ENCODE measurements at places on chromosomes 7 and 10.

GRCh38 chr7:55071411-55072175 is 52.8 kb downstream of the EGFR start:
- no peak for DNase-seq

DNA sequence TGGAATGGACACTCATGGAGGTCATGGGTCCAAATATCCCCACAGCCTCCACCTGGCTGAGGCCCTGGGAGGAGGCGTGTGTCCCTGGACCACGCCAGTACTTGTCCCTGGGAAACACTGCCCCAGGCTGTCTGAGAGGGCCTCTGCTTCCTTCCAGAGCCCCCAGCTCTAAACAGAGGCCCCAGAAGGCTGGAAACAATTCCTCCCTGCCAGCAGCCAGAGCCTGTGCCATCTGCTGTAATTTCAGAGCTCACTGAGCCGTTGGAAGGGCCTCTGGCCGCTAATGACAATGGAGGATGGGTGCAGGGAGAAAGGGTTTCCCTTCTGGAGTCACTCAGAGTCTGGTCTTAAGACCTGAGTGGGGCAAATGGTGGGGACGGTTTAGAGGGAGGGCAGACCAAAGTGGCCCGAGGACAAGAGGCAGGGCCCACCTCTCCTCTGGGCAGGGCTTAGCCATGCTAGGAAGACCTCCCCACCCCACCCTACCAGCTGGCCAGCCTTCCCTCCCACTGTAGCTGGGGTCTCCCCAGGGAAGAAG is 7.1 kb downstream of the CHAT start:
- DNase-seq: no peak

DNA sequence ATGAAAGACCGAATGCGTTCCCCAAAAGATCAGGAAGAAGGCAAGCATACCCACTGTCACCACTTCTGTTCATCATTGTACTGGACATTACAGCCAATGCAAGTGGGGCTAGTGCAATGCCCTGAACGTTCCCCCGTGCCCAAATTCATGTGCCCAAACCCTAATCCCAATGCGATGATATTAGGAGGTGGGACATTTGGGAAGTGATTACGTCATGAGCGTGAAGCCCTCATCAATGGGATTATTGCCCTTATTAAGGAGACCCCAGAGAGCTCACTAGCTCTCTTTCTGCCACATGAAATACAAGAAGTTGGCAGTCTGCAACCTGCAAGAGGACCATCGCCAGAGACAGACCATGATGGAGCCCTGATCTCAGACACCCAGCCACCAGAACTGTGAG is 511.4 kb upstream of the TPK1 start:
- DNase-seq: no peak

- DNase-seq: no peak
Observed at GRCh38 chr7:20152511-20152910, 64.7 kb downstream of the MACC1 start.

DNA sequence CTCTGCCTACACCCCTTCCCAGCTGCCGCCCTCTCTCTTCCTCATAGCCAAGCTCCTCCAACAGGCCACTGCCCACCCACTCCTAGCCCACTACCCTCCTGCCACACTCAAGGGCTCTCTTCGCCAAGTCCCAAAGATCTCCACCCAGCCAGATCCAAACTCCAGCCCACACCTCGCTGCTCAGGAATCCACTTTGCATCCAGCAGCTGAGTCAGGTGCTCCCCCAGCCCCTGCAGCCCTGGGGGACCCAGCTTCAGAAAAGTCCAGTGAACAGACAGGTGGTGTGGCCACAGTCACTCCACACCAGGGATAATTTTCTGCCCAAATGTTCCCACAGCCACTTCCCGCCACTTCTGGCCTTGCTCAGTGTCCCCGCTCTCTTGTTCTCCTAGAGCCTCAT is 10.9 kb downstream of the OGDHL start:
- DNase-seq: no peak

GRCh38 chr7:157006205-157006747 is 4.2 kb downstream of the MNX1 start:
- no peak for DNase-seq

- DNase-seq: no peak
Observed at GRCh38 chr10:120883071-120883470, 31.9 kb downstream of the WDR11 start.

- DNase-seq: no peak
Observed at GRCh38 chr7:46259947-46260346, 338.9 kb upstream of the IGFBP3 start.

DNA sequence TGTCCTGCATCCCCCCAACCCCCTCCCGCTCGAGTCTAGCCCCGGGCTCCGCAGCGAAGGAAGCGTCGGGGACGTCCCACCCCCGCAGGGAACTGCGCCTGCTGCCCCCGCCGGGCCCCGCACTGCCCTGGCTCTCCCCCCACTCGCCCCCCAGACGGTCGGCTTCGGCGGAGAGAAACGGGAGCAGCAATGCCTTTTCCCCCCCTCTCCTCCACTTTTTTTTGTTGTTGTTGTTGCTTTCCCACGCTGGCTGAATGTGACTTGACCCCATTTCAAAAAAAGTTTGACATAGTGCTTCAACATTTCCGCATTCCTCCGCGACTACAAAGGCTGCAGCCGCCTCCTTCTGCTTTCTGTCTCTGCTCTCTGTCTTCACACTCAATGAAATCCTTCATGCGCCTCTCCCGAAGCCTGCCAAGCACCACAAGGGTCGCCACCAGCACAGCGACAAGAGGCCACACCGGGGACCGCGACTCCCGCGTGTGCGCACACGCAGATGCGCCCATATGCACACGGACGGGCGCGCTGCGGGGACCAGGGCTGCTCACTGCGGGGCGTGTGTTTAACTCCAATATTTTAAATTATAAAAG is 1.0 kb downstream of the CDK6 start:
- DNase-seq: peak; percentile 54

- DNase-seq: no peak
Observed at GRCh38 chr10:73910401-73910763, 550 bp upstream of the PLAU start.

DNA sequence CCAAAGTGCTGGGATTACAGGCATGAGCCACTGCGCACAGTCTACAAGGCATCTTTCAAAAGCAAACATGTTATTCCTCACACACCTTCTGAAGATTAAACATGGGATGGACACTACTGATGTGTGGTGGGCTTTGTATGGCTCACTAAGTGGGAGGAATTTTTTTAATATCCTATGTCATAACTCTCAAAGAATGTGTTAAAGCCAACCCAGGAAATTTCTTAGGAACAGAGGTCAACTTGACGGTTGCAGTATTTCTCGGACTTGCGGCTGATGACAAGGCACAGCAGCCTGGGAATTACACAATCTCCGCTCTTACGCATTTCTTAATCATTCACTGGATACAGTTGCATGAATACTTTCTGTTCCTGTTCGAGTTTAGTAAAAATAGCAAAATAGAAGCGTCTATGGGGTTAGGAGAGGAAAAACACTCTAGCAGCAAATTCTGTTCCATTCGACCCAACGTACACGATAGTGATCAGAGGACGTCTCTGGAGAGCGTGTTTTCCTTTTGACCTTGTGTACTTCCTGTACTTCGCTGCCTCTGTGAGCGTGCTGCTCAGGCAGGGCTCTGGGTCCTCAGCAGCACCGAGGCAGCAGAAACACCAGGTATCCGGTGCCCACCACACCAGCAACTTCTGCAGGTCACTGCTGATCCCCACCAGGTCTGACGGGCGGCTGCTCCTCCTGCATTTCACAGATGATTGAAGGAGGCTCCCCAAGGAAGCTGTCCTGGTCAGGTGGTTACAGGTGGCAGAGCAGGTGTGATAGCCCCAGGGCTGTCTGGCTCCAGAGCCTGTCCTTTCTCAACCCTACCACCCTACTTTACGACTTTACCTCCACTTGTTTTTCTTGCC is 26.4 kb upstream of the SRGN start:
- peak; percentile 42 for DNase-seq

DNA sequence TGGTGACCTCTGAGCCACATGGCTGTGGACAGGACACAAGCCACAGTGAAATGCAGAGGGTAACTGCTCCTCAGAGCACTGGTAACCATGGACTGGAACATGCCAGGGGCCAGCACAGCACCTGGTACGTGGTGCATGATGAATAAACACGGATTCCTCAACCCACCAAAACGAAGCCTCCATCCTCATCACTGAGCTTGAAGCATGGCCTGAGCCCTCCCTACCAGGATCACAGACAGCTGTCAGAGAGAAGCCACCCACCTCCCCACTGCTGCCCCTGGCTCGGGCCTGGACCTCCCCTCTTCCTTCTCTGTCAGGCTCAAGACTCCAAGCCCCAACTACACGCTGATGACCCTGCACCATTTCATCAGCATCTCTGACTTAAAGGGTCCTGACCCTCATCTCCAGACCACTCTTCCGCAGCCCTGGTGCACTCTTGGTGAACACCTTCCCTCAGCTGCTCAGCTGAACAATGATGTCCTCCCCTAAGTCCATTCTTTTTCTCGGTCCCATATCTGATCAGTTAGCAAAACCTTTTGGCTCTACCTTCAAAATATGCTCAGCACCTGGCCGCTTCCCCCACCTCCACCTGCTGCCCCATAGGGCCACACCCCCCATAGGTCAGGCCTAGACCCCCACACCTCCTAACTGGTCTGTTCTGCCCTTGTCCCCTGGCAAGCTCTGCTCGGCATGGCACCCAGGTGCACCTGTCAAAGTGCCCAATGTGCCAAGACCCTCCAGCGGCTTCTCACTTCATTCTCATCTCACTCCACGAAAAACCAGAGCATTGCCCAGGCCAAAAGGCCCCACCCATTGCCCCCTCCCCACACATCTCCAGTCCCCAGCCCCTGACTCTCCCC is 141.1 kb downstream of the MAPK8 start:
- DNase-seq: no peak

- no peak for DNase-seq
Observed at GRCh38 chr10:69475433-69475830, 24.2 kb downstream of the TSPAN15 start.

- no peak for DNase-seq
Observed at GRCh38 chr7:54738737-54739136, 20.3 kb downstream of the SEC61G start.

DNA sequence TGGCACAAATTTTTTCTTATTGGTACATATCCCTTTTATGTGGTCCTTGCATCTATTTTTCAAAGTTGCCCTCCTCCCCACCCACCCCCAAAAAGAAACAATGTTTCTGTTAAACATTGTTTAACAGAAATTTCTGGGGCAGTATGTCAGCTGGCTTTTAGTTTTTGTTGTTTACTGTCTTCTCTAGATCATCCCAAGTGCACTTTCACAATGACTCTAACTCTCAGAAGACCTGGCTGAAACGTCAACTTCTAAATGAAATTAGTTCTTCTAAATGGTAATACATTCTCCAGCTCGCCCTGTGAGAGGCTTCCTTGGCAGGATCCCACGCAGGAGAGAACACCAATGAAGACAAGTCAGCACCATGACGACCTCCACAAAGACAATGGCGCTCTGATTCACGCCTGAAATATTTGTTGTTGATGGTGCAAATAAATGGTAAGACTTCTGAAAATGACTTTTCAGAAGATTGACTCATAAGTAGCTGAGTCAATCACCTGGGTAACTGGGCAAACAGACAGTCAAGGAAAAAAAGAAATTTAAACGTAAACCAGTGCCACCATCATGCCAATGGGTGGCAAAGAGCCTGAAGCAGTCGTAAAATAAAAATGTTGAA is 293.7 kb downstream of the FZD1 start:
- DNase-seq: no peak

- no peak for DNase-seq
Observed at GRCh38 chr7:142463401-142463850, 205.6 kb upstream of the PRSS58 start.

DNA sequence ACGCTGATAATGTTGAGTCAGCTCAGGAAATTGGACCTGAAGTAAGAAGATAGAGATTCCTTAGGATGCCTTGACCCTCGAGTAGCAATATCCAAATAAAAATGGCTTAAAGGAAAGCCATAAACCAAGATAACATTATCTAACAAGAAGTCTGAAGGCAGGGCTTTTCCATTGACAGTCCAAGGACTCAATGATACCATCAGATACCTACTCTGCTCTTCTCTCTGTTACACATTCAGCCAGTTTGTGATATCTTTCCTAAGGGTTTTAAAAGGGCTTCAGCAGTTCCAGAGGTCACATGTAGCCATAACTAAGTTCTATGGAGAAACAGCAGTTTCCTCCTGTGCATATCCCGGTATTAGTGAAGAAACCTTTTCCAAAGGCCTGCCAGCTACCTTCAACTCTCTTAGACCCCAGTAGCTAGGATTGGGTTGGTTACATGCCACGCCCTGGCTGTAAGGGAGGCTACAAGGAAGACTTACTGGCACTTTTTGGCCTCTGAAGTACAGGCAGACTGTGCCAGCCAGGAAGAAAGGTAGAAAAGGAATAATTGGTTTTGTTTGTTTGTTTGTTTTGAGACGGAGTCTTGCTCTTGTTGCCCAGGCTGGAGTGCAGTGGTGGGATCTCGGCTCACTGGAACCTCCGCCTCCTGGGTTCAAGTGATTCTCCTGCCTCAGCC is 10.6 kb downstream of the SHLD2 start:
- no peak for DNase-seq

- no peak for DNase-seq
Observed at GRCh38 chr10:112687647-112688046, 240.6 kb downstream of the VTI1A start.

- no peak for DNase-seq
Observed at GRCh38 chr10:51097546-51097945, 23.3 kb downstream of the PRKG1 start.

DNA sequence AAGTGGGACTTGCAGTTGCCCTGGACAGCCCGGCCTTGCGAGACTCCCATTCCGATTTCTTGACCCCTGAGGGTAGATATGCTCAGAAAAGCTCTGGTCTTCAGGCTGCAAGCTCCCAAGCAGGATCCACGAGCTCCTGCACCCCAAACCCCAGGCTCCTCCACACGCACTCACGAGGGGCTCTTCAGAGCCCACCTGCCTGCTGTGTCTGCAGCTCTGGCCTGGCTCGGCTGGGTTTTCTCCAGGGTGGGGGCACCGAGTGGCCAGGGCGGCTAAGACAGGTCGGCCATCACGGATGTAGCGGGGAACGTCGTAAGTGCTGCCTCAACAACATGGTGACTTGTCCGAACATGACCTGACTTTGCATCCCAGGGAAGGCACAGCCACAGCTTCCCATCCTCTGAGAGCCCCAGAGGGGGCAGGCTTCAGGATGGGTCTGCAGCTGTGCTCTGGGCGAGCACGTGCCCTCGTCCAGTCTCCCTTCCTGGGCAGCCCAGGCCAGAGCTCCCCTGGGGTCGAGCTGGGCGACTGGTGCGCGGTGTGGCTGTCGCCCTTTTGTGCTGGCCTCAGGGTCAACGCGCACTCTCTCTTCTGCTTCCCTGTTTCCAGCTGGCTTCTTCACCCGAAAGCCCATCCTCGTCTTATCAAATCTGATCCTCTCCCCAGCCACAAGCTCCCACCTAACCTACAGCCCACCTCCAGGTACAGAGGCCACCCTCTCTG is 415.3 kb downstream of the DNAJB6 start:
- no peak for DNase-seq

DNA sequence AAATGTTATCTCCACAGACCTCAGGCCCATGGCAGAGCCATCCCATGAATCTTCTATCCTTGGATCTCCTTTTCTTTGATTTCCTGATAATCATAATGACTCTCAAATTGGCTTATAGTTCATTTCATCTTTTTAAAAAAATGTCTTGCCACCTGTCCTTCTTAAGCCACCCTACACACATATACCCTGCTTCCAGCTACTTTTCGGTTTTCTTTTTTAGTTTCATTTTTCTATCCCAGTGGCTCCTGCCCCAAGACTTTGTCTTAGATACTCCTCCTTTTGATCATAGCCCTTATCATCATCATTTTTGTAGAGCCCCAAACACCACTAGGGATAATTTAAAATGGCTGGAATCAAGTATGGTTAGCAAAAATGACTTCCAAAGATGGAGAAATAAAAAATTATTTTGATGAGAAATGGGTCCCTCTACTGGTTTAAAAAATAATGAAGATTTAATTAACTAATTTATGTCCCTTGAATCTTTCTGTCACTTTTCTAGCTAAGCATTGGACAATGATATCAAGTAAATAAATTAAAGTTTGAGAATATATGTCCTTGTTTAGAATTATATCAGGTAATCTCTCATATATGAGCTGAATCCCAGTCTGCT is 277.3 kb upstream of the SEMA3D start:
- DNase-seq: no peak

All from CD4-positive, alpha-beta memory T cell (primary cell).